ENCODE measurements at places on chromosomes 3 and 15. TPM values are rescaled to one million over a fixed set of nuclear protein-coding genes. Genes with fewer than 3 reads are reported as not detected.

DNA sequence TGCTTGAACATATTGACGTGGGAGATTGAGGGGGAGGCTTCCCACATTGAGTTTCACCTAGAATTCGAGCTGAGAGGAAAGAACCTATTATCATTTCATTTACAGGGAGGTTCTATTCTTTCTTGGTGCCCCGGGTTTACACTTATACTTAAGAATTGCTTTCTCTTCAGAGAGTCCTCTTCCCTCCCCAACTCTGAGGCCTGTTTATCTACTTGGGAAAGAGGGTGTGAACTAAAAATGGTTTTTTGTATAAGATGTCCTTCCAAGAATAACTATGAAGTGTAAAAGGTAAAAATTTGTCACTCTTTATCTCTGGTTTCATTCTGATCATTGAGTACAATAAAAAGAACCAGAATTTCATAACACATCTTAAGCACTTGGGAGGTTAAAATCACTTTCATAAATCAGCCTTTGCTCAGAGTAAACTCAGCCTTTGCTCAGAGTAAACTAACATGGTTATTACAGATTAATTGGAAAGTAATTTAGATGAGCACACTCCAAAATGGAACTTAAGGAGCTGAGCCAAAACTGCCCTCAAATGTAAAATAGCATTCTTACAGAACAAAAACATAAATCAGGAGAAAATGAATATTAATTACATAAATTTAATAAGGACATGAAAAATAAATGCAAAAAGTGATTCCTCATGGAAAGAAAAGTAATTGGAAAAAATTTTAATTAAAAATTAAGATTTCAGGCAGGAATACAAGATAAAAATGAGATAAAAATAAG lies 75.2 kb downstream of the GADL1 start:
- DNase-seq: no peak

GRCh38 chr3:157318639-157319288 lies 117.9 kb upstream of the PTX3 start:
- no peak for DNase-seq

DNA sequence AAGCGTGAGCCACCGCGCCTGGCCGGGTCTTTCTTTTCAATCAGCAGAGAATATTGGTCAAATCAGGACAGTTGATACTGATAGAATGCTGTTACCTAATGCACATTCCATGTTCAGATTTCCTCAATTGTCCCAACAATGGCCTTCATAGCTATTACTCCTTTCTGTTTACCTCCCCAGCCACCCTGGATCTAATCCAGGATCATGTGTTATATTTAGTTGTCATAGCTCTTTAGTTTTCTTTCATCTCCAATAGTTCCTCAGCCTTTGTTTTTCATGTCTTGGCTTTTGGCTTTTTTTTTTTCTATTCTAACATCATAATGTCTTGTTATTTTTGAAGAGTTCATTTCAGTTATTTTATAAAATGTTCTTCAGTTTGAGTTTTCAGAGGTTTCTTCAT lies 14.6 kb downstream of the USP3 start:
- no peak for DNase-seq

GRCh38 chr3:55481744-55482495 lies 5.2 kb downstream of the WNT5A start:
- no peak for DNase-seq

Gene RGMA
- 29.9 TPM for total RNA-seq

- no peak for DNase-seq
These were observed 290.1 kb downstream of the ZIC1 start for GRCh38 chr3:147699175-147699838.

- DNase-seq: peak; percentile 83
These were observed 2.5 kb downstream of the ANP32A start for GRCh38 chr15:68818066-68818768.

DNA sequence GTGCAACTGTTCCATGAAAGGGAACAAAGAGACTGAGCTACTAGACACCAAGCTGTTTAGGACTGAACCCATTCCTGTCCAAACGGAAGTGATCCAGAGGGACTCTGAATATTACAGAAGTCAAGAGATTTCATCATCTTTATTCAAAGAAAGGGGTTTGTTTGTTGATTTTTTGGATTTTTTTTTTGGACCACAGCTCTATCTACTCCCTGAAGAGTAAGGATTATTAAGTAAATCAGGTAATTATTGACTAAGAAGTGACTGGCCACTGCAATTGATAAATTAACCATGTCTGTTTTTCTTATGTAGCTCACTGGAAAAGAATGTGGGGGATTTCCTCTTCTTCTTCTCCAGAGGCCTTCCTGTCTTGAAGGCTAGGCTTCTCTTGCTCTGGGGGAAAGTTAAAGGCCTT lies 146.6 kb upstream of the TPM1 start:
- no peak for DNase-seq

Gene MASP1
- 93.5 TPM for total RNA-seq

Gene BNC1
- 0.36 TPM for total RNA-seq

GRCh38 chr15:42184296-42184695 lies 23.8 kb downstream of the VPS39 start:
- no peak for DNase-seq

- DNase-seq: peak; percentile 83
These were observed 66.3 kb downstream of the ISG20 start for GRCh38 chr15:88704791-88705768.

Gene MST1R
- 1.2 TPM for total RNA-seq

DNA sequence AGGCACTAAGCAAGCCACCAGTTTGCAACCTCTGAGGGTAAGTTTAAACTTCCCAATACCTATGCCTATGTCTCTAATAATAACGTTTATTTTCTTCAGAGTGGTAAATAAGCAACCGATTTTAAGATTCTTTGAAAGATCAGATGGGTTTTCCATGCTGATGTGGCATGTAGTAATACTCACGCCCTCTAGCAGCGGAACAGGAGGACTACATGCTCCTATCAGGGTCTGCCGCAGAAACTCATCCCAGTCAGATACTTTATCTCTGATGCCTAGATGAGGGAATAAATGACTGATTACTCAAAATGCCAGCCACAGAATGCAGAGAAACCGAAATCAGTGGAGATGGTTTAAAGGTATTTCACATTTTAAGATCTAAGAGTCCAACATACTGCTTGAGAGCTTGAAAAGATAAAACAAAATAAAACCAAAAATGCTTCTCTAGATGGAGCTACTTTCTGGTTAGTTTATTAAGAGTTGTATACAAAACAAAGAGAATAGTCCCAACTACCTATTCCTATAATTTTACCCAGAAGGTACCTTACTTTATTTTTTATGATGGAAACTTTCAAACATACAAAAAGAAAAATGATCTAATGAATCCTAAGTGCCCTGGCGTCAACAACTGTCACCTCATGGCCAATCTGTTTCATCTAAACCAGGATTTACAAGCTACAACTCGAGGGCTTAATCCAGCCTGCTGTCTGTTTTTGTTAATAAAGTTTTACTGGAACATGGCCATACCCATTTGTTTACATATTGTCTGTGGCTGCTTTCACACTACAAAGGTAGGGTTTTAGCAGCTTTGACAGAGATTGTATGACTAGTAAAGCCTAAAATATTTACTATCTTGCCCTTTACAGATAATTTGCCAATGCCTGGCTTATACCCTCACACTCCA lies 37.5 kb upstream of the STIMATE start:
- no peak for DNase-seq

- DNase-seq: no peak
These were observed 352.1 kb downstream of the MECOM start for GRCh38 chr3:169311381-169311780.

DNA sequence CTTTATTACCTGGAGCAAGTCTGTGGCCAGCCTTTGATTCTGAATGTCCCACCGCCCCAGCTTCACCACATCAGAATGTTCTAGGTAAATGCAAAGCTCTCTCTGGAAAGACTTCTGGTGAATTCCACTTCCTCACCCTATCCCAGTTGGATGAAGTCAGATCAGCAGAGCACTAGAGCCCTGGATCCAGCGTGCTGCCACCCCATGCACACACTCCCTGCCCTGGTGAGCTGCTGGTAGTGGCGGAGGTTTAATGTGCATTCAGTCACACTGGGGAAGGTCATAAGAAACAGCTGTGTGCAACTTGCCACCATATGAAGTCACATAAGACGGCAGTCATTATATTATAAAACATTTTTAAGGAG lies 16.3 kb upstream of the SLC41A3 start:
- peak; percentile 39 for DNase-seq

Gene MEX3B
- total RNA-seq: 5.8 TPM

Gene FAM131A
- total RNA-seq: 34.3 TPM

DNA sequence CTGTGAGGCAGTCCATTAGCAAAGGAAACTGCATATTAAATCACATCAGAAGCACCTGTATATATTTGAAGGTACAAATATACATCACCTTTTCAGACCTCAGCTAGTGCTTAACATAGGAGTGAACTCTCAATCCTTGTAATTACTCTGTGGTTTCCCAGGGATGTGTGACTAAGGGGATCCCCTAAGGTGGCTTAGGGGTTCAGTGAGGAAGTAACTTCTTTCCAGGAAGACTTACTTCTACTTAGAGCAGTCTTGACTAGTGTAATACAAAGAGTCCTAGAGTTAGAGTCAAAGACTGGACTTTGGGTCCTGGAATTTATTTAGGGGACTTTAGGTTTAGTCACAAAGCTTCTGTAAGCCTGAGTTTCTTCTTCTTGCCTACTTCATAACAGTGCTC lies 8.7 kb upstream of the SUMF1 start:
- no peak for DNase-seq

DNA sequence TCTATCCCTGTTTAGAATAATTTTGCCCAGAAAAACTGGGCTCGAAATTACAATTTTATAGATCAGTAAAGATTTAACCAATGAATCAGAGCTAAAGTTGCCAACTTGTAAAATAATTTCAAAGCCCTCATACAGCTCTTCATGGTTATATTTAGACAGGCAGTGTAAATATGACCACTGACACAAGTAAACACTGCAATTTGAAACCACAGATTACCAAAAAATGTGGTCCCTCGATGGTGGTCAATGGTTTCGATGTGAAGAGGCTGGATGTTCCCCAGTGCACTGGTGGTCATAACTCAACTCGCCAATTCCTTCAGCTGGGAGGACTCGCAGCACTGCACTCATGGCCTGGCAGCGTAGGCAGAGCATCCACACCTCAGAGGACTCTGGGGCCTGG lies 28.6 kb downstream of the LRTM1 start:
- DNase-seq: no peak

DNA sequence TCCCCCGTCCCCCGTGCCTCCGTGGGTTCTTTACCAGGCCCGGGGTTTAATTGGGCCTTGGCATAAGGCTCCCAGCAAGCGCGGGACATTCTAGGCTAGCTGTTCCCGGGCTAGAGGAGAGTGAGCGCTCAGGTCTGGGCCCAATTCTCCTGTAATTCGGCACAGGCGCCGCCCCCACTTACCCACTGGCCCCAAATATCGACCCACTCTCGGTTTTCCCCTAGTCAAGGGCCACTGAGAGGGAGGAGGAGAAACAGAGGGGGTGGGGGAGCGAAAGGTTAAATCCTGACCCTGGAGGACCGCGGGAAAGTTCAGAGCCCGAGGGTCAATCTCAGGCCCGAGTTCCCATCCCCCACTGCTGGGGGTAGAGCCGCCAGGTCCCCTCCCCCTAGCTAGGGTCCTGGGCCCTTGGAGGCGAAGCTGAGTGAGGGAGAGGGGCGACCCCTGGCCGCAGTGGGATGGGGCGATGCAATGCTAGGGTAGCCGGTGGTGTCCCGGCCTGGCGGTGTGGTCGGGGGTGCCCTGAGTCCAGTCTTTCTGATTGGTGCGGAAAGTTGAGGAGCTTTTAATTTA lies 8.5 kb upstream of the ONECUT1 start:
- DNase-seq: no peak

DNA sequence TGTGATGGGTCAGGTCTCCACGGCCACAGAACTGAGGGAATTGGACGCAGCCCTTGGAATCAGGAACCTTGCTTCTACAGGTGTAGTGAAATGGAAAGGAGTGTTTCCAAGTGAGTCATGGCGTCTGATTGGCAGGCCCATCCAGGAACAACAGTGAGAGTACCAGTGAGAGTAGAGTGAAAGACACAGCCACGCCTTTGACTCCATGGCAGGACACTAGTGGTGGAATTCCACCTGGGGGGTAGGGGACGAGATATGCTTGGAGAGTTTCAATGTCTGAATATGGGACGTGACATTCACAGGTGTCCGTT lies 3.0 kb upstream of the SLC28A1 start:
- DNase-seq: peak; percentile 25

DNA sequence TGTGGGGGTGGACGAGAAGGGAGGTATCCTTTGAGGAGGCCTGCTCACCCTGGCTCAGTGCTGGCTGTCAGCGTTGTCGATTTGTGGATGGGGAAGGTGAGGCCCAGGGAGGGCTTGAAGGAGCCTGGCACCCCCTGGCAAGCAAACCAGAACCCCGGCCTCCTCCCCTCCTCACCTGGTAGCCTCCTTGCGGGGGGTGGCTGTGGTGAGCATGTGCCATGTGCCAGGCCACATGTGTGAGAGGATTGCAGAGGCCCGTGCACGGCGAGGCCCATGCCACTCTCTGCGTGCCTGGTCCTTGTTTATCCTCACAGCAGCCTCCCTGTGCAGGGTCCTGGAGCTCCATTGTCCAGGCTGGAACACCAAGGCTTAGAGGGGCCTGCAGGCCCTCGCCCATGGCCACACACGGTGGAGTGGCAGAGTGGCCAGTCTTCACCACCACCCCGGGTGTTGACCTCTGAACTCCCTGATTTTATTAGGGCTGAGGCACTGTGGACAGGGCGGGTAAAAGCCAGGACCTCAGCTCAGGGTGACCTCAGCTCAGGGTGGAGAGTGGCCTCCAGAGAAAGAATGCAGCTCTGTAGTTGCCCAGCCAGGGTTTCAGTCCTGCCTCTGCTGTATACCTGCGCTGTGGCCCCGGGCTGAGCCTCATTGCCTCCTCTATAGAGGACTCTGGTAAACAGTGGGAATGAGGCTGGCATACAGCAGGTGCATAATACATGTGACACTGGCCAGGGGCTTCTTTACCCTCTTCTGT lies 29.1 kb downstream of the HDAC11 start:
- no peak for DNase-seq

Gene BOC
- 122 TPM for total RNA-seq

DNA sequence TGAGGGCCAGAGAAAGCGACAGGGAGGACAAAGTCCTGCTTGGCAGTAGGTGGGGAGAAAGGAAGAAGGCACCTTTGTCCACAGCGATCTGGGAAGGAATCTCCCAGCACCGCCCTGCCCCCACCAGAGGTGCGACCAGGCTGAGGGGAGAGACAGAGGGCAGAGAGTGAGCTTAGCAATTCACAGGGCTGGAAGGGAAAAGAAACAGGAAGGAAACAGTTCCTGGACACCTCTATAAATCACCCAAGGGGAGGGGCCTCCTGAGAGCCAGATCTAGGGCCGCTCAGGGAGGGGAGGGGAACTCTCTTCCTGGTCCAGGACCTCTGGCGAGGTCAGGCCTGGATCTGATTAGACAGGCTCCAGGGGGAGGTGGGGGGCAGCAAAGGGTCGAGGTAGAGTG lies 35.4 kb downstream of the RNU5B-1 start:
- DNase-seq: no peak

- DNase-seq: no peak
These were observed 149.8 kb downstream of the MECOM start for GRCh38 chr3:169513672-169514071.
